ENCODE measurements at places on chromosomes 5 and 9.

GRCh38 chr9:84394036-84394435, 53.5 kb upstream of the SLC28A3 start:
- DNase-seq, result no peak

- DNase-seq, result no peak
Observed at GRCh38 chr9:77601476-77602099, 46.5 kb downstream of the GNA14 start.

- DNase-seq, result no peak
Observed at GRCh38 chr5:85681871-85682270, 935.9 kb upstream of the COX7C start.

DNA sequence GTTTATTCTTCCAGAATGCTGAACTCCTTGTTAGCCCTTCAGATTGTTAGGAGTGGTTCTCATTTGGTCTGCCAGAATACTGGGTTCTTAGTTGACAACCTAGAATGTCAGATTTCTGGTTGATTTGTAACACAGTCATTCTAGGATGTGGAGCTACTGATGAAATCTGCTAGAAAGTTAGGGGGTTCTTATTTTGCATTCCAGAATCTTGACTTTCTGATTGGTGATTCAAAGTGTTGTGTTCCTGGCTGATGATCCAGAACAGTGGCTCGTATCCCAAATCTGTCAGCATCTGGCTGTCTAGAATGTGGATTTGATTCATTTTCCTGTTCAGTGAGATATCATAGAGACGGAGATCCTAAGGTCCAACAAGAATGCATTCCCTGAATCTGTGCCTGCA, 21.9 kb downstream of the PTGS1 start:
- no peak for DNase-seq

DNA sequence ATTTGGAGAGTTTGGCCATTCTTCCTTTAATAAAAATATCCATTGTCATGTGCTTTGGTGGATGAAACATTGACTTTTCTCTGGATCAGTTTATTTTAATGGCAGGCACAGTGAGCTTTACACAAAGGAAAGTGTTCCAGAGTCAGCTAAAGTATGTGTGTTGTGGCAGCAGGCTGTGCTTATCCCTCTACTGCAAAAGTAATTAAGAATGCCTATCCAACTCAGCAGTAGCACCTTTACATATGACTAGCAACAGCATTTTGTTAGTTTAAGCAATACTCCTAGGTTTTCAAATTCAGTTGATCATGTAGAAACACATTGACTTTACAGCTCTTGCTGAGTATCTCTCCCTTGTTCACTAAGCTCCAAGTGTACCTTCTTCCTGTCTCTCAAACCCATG, 730.5 kb upstream of the RGMB start:
- DNase-seq, result no peak

GRCh38 chr9:75814667-75815066, 75.8 kb upstream of the PCSK5 start:
- DNase-seq, result no peak

DNA sequence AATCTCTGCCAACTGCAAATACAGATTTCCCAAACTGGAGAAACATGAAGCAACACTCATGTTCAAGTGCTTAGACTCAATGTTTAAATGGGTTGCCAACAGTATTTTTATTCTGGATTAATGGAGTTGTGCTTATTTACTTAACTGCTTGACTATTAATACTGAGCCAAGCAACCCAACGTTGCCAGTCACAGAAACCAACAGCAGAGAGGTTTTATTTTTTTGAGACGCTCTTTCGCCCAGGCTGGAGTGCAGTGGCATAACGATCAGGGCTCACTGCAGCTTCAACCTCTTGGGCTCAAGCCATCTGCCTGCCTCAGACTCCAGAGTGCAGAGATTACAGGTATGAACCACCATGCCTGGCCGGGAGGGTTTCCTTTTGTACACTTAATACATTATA, 8.5 kb upstream of the TMEM268 start:
- DNase-seq, result no peak

DNA sequence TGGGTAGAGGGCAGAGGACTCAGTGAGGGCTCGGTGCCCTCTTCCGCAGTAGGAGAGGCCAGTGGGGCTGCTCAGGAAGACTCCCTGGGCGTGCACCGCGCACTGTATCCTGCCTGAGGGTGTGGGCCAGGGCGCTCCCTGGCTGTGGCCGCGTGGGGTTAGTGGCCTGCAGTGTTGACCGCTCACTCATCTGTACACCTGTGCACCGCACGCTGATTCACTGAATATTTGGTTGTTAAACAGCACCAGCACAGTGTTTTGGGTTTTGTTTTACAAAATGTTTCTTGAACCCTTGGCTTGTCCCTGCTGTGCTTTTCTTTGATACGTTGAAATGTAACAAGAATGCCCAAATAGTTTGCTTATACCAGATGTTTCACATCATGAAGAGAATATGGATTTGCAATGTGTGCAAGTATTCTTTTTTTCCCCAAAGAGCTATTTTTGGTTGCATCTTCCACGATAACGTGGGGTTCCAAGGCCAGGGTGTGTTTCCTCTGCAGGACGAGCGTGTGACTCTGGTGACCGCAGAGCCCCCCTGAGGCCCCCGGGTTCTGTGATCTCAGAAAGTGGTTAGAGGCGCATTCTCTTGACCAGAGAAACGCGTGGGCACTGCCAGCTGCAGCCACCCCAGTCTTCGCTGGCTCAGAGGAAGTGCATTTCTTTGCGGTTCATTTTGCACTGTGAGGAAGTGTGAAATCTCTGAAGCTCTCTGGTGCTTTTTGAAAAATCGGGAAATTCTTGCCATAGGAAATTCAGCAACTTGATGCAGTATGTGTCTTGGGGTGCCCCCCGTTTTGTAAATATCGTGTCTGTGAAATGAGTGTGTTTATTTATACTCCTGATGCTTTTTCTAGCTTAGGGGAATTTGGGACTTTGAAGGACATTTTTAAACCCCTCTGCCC, 46.9 kb downstream of the AHRR start:
- no peak for DNase-seq

- no peak for DNase-seq
Observed at GRCh38 chr5:10201223-10201868, 48.3 kb downstream of the ATPSCKMT start.

- DNase-seq, result no peak
Observed at GRCh38 chr5:42876375-42876844, 64.7 kb upstream of the SELENOP start.

GRCh38 chr9:94911986-94912635, 185.6 kb downstream of the AOPEP start:
- DNase-seq, result no peak

GRCh38 chr9:100761276-100761802, 183.5 kb downstream of the CAVIN4 start:
- no peak for DNase-seq

DNA sequence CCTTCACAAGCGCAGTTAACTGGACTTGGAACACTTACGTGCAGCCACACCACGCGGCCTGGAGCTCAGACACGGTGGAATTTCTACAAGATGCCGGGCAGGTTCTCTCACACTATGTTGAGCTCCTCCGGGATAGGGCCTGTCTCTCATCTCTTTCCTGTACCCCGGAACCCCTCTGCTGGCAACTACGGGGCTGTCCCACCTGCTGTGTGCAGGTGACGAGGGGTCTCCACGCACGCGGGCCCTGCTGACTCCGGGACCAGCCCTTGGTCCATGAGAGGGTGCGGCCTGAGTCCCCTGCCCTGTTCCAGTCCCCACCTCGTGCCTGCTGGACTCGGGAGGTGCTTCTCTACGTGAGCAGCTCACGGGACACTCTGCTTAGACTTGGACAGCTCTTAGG, 40.1 kb downstream of the SLC6A3 start:
- DNase-seq, result no peak

DNA sequence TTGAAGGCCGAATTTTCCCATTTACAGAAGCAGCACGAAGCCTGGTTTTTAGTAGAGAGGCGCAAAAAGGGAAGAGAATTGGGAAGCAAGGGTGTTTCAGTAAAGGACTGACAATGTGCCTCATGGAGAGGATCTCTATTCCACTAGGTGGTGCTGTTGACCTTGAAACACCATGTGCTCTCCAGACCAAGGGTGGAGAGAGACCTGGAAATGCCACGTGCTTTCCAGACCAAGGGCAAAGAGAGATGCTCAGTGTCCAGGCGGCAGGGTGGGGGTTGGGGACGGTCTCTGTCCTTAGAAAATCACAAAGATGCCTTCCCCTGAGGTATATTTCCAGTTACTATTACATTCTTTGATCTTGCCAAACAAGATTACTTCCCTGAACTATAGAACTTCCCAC, 425.3 kb downstream of the CSNK1G3 start:
- DNase-seq, result no peak

DNA sequence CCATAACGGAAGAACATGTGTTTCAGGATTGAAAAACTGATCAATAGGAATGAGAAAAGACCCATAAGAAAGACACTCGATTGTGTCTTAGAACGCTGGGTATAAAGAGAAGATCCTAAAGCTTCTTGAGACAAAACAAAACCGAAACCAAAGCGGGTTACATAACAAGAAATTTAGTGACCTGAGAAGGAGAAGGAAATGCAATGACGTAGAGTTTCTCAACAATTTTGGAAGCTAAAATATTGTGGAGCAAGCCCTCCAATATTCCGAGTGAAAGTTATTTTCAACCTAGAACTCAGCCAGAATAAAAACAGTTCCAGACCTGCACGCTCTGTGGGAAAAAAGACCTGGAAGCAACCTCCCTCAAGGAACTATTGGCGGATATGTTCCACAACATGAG, 81.9 kb upstream of the FREM1 start:
- no peak for DNase-seq

DNA sequence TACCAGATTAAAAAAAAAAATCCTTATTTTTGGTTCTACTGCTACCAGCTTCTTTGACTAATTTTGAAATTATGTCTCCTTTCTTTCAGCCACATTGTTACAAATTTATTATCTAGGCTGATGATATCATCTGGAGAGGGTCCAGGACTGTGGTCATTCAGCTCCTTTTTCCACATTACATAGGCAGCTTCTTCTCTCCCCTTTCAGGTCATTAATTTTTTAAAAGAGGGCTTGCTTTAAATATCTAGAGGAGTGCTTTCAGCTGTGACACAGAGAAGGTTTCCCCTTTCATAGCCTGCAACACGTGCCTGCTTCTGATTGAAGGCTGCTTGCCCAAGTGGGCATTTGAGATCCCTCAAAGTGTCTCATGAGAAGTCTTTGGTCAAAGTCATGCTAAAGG, 155.7 kb upstream of the PAPPA start:
- no peak for DNase-seq

DNA sequence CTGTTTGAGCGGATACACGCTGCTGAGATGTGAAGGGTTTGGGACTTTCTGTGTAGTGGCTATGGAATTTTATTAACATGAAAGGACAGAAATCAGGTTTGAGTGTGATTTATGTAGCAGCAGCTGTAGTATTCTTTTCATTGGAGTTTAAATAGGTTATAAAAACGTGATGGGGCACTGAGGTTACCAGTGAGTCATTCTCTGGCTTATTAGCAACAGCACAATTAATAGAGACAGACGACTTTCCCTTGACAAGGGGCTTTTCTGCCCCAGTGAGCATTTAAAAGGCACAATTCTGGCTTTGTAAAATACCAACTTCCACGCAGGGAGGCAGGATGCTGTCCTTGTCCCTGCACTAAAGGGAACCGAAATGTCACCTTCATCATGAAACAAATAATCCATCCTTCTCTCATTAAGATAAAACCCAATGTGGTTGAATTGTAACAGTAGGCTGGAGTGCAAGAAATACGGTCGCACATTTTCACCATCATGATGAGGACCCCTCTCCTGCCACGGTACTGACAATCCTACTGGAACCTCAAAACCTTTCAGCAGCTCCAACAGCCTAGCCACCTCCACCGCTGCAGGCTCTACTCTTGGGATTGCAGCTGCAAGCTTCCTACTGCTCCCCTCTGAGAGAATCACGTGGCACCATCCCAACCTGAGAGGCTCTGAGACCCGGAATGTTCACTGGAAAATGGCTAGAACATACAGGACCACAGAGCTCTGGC, 293.9 kb downstream of the IRX1 start:
- DNase-seq, result no peak

- no peak for DNase-seq
Observed at GRCh38 chr5:387491-388265, 55.3 kb upstream of the EXOC3 start.

DNA sequence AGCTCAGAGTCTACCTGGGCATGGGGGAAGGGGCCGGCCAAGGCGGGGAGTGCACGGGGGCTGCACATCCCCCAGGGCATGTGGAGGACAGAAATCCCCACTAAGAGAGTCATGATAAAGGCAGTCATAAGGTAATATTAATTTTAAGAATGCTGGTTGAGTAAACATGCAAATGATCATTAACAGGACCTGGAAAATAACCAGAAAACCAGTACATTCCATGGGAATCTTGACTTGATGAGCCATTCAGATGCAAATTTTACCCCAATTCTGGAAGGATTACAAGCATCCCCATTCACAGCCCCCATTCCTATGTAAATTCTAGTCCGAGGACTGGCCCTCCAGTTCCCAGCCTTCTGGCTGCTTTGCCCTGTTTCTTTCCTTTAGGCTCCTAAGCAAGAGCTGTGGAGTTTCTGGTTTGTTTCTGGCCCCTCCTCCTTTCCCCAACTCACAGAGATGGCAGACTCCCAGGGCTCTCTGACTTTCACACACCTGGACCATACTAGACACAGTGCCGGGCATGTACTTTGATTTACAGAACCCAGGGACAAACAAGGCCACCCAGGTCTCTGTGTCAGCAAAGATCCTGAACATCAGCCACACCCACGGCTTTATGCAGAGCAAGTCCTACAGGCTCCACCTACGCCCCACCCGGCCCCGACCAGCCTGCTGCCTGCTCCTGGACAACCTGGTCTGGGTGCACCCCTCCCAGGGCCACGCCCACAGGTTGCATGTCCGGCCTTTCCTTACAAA, 62.7 kb downstream of the SEMA4D start:
- no peak for DNase-seq

DNA sequence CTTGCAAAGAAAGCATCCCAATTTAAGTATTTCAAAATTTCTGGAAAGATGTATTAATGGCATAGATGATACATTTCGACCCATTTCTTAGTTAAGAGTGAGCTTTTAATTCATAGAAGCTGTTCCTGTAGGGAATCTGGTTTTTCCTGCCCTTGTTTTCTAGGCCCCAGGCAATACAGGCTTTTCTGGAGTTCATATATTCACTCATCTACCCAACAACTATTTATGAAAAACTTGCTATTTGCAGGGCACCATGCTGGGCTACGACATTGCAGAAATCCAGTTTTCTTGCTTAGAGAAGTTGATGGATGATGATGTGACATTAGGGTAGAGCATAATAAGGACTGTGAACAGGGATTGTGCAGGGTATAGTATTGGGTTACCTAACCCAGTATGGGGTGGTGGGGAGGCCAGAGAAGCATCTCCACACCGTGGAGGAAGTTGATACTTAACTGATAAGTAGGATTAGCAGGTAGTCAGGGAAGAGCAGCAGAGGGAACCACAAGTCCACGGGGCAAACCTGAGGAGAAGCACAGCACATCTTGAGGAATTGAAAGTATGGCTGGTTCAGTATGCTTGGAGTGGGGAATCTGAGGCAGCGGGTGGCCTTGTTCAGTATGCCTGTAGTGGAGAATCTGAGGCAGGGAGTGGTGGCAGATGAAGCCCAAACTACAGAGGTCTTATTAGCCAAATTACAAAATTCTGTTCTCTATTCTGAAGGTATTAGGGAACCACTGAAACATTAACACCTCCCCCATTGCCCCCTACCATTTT, 247.5 kb downstream of the ARRDC3 start:
- DNase-seq, result no peak

Measured in cortex of kidney (tissue), 1 donor.